ENCODE measurements at places on chromosomes 5 and 9. TPM values are rescaled to one million over a fixed set of nuclear protein-coding genes. Genes with fewer than 3 reads are reported as not detected.

GRCh38 chr9:95037789-95038521 is 279.6 kb downstream of the FANCC start:
- no peak for DNase-seq

DNA sequence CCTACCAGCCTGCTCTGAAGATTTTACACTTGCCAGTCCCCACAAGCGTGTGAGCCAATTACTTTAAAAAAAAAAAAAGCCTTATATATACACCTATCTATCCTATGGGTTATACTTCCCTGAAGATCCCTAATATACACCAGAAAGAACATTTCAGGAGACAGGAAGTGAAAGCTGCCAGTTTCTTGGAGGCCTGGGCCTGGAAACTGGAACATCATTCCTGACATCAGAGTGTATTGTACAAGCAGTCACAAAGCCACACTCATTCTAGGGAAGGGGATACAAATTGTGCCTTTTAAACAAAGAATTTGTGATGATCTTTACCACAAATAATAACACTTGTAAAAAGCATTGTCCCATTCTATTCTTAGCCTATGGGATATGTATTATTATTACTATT is 98.3 kb upstream of the FBN2 start:
- peak; percentile 49 for DNase-seq

GRCh38 chr9:123739387-123739786 is 190.5 kb downstream of the DENND1A start:
- no peak for DNase-seq

GRCh38 chr9:130414910-130415746 is 29.6 kb upstream of the ASS1 start:
- DNase-seq = no peak

GRCh38 chr9:3346549-3346948 is 179.3 kb downstream of the RFX3 start:
- no peak for DNase-seq

DNA sequence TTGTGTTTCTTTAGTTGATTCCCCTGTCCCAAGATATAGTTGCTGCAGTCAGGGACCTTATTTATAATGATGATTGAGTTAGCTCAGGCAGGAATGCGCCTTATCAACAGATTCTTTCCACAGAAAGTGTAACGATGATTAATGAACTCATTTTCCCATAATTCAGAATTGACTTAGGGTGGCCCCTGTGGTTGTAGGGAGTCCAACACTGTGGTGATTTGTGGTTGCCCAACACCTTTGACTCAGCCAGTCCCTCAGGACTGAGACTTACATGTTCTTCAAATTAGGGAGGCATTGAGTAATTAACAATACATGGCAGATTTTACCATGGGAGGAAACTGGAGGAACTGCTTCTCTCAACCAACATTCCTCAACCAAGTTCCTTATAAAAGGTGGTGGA is 221.9 kb downstream of the GABRG2 start:
- no peak for DNase-seq

GRCh38 chr9:96417051-96417586 is 1.1 kb downstream of the ZNF367 start:
- peak; percentile 93 for DNase-seq

DNA sequence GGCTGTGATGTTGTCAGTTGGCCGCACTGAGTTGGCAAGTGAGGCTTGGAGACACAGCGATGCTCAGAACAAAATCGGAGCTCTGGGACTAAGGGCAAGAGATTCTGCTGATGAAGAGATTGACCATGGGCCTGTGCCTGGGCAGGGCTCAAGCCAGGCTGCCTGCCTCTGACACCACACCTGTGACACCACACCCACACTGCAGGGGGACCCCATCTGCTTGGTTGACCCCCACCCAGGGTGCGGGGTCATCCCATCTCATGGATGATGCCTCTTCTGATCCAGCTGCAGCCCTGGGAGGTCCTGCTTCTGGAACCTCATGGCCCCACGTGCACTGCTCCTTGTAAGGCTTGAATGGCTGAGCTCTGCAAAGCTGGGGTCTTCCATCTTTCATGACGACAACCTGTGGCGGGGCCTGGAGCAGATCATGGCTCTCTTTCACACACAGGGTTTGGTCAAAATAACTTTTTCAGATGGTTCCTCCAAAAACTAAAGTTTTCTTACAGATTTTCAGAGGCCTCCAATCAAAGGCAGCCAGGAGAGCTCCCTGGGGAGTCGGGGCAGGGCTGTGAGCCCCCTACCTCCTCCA is 185.2 kb downstream of the GADD45G start:
- no peak for DNase-seq

GRCh38 chr5:149576021-149576420 is 5.3 kb upstream of the ARHGEF37 start:
- no peak for DNase-seq

DNA sequence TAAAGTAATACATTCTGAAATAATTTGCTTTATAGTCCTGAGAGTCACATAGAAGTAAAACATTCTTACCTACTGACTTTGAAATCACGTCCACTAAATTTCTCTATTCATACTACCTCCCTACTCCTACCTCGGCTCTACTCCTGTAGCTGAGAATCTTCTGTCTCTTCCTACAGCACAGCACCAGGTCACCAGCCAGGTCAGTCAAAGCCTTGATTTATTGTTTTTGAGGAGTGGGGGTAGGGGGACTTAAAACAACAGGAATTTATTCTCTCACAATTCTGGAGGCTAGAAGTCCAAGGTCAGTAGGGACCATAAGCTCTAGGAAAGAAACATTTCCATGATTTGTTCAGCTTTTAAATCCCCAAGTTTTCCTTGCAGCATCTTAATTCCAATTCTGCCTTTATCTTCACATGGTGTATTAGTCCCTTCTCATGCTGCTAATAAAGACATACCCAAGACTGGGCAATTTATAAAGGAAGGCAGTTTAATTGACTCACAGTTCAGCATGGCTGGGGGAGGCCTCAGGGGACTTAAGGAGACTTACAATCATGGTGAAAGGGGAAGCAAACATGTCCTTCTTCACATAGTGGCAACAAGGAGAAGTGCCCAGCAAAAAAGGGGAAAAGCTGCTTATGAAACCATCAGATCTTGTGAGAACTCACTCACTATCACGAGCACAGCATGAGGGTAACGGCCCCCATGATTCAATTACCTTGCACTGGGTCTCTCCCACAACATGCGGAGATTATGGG is 49.6 kb upstream of the CCNG1 start:
- no peak for DNase-seq

DNA sequence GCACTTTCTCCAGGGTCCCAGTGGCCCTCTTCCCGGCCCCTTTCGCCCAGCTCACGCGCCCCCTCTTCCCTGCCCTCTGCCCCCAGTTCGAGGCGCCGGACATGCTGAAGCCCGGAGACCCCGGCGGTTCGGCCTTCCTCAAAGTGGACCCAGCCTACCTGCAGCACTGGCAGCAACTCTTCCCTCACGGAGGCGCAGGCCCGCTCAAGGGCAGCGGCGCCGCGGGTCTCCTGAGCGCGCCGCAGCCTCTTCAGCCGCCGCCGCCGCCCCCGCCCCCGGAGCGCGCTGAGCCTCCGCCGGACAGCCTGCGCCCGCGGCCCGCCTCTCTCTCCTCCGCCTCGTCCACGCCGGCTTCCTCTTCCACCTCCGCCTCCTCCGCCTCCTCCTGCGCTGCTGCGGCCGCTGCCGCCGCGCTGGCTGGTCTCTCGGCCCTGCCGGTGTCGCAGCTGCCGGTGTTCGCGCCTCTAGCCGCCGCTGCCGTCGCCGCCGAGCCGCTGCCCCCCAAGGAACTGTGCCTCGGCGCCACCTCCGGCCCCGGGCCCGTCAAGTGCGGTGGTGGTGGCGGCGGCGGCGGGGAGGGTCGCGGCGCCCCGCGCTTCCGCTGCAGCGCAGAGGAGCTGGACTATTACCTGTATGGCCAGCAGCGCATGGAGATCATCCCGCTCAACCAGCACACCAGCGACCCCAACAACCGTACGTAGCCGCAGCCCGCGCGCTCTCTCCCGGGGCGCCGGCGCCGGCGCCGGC is 1.0 kb downstream of the PRDM6 start:
- DNase-seq = peak; percentile 60

GRCh38 chr9:76560481-76560922 is 101.5 kb downstream of the GCNT1 start:
- peak; percentile 30 for DNase-seq

GRCh38 chr9:135575995-135576631 is 14.6 kb downstream of the PAEP start:
- DNase-seq = no peak

DNA sequence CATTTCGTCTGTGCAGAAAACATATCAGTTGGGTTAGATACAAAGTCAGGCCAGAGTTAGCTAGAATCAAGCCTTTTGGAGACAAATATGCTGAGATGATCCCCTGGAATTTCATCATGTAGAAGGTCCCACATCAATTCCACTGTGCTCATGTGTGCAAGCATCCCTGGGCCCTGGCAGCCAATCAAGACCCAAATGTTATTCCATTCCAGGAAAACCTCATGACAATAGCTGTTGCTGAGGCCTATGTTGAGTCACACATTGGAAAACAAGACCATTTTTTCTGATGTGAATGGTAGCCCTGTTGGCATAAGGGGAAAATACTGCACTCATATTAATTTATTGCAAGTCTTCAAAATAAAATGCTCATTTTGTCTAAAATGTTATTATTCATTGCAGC is 11.5 kb downstream of the SPOCK1 start:
- DNase-seq = no peak

DNA sequence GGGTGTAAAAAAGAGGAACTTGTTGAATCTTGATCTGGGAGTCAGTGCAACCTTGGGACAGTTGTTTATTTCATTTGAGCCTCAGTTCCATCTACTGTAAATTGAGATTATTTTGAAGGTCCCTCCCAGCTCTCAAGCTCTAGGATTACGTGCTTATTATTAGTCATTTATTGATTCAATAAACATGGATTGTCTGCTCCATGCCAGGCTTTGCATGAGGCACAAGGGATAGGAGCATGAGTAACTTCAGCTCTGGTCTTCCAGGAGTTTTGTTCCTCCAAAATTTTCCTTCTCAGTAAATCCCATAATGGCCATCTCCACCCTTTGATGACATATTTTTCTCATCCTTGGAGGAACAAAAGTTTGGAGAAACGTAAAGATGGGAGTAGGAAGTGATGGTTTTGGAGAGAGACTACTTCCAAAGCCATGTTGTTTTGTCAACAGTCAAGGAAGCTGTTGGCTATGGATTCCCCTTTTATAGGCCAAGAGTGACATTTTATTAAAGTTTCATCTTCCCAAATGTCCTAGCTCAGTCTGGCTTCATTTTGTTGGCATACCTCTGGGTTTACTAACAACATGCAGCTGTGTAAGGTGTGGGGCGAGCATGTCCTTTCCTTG is 244.6 kb downstream of the DMRT2 start:
- DNase-seq = peak; percentile 91

- DNase-seq = peak; percentile 82
Measured at GRCh38 chr5:140342287-140342686, 4.1 kb downstream of the HBEGF start.

- no peak for DNase-seq
Measured at GRCh38 chr5:83077662-83078261, 415 bp downstream of the XRCC4 start.

The ZNF169 gene
- polyA plus RNA-seq = 4.4 TPM

The CCNH gene
- polyA plus RNA-seq = 23.5 TPM

The HOMER1 gene
- polyA plus RNA-seq = 27.5 TPM

The TRMT10B gene
- polyA plus RNA-seq = 7.9 TPM

The ANKRD31 gene
- 0.13 TPM for polyA plus RNA-seq

The PTGER4 gene
- 5.0 TPM for polyA plus RNA-seq

The MAP1B gene
- polyA plus RNA-seq = 44.1 TPM

Measured in muscle of leg (tissue), 16 donors.